ENCODE measurements at places on chromosomes 13 and 19.

- no peak for DNase-seq
Measured at GRCh38 chr13:99689955-99690354, 188.7 kb downstream of the TM9SF2 start.

DNA sequence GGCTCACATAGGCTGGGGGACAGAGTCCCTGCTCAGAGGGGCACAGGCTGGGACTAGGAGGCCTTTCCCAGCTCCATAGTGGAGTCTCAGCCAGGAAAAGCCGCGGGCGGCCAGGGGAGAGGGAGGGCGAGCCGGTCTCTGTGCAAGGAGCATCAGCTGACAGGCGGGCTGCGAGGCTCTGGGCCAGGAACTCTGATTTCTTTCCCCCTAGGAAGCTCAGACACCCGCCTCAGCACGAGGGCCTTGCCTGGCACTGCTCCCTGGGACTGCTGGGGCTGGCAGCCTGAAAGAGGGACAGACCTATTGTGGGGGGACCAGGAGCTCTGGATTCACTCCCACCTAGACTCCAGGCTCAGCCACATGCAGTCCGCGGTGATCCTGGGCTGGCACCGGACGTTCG is 2.2 kb upstream of the PLK5 start:
- DNase-seq = no peak

- DNase-seq = no peak
Measured at GRCh38 chr13:79508224-79508961, 27.4 kb downstream of the NDFIP2 start.

- DNase-seq = no peak
Measured at GRCh38 chr13:29532116-29532515, 63.4 kb downstream of the SLC7A1 start.

GRCh38 chr13:101449790-101450748 is 2.4 kb upstream of the ITGBL1 start:
- DNase-seq = no peak

GRCh38 chr19:13959141-13959961 is 7.0 kb downstream of the DCAF15 start:
- no peak for DNase-seq

DNA sequence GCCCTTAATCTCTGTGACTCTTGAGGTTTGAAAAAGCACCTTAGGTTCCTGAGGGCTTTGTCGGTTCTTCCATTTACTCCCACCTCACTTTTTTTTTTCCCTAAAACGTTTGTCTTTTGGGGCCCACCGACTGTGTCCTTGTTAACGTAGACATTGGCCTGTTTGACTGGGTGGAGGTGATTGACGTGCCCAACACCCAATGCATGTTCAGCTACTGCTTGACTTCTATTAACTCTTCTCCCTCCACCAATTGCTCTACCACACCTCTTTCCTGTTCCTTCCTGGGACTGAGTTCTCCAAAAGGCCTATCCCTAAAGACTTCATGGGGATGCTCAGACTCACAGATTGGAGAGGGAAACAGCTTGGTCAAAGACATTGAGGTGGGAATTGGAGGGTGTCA is 17.3 kb downstream of the CKM start:
- no peak for DNase-seq

GRCh38 chr13:26677156-26677555 is 83.4 kb downstream of the GPR12 start:
- DNase-seq = no peak

DNA sequence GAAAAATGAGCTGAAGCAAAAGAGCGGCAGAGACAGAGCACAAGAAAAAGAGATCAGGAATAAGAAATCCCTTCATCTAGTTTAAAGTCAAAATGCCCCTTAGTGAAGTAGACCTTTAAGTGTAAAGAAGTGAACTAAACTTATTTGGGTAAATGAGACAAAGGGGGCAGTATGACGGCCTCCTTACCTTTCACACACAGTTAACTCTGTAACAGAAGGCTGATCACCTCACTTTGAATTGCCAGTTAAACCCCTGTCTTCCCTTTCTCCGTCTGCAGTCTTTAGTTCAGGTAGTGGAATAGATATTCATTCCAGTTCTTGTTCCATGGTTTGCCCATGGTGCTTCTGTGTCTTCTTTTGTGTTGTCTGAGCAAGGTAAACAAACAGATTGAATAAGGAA is 1029.8 kb downstream of the DIAPH3 start:
- DNase-seq = no peak

DNA sequence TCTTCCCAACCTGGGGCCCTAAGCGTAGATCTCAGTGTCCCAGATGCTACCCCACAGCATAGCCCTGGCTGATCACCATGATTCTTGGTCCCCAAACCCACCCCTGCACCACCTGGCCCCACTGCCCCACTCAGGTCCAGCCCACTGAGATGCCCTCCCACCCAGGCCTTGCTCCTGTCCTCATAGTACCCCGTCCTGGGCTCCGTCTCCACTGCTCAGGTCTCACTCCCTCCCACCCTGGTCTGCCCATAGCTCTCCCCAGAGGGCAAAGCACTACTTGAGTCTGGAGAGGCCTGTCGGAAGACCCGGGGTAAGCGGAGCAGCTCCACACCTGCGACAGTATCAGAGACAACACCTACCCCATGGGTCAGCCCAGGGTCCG is 35.8 kb upstream of the ISYNA1 start:
- no peak for DNase-seq

DNA sequence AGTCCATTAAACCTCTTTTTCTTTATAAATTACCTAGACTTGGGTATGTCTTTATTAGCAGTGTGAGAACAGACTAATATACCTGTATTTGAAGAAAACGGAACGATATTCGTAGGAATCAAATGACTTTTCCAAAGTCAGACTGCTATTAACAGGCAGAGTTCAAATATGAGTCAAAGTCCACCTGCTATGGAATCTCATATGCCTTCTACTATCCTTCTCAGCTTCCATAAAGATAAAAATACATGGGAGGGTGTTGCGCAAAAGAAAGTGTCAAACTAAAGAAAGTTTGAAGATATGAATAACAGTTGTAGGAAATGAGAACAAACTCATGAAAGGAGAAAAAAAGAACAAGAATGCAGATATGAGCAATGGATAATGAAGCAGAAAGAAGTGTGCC is 704.6 kb downstream of the EFNB2 start:
- no peak for DNase-seq

DNA sequence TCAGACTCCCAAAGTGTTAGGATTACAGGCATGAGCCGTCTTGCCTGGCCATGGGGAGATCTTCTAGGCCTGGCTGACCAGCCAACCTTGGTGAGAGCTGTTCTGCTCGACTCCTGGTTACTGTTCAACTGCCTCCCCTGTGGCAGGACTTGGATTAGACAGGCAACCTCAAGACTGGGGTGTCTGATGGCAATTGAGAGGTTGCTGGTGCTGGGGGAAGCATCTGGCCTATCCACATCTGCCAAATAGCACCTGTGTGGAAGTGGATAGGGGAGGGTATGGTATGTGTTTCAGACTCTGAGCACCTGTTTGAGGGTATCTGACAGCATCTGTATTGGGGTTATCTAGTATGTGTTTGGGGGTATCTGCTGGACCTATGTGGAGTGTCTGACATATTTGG is 44.7 kb downstream of the ARHGEF18 start:
- DNase-seq = no peak

DNA sequence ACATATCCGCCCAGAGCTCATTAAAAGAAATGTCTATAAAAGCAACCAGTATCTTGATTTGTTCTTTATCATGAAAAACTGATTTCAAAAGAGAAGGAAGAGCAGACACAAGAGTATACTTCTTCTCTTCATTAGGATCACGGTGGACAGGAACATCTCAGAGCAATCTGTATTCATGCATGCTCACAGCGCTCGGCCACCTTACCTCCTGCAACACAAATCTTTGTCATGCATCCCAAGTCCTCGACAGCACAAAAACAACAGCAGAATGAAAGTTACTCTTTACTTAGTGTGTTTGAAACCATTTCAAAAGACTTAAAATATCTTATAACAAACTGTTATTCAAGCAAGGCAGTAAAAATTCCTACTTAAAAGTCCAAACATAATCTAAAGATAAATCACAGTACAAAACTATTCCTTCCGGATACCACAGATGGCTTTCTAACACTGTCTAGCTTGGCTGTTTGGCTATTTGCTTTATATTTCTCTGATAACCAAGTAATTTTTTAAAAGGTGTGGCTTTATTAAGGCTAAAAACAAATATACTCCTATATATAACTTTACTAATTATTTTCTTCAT is 174.5 kb downstream of the TBC1D4 start:
- no peak for DNase-seq

Measured in esophagus muscularis mucosa (tissue), 4 donors.